Stimulated activated CD4-positive, alpha-beta T cell treated with anti-CD3 and anti-CD28 coated beads, TNF-alpha, amount 100 ng/mL, for 24 hours (primary cell): ENCODE measurements at places on chromosomes 1 and 21.

DNA sequence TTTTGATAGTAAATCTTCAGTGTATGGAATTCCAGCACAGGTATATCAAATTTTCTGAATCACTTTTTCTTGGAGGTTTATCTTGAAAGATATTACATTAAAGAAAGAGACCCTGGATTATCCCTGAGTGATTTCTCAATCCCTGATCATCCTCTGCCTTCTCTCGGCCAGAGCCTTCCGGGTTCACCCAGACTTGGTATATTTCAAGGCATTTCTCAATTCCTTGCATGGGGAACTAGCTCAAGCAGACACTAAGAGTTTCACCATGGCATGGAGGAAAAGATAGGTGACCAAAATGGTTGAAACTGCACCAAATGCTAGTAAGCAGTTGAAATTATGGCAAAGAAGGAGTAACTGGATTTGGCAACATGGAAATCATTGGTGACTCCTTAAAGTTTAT, 5.7 kb downstream of the VAMP4 start:
- DNase-seq: no peak

GRCh38 chr1:94983171-94983739, 56.3 kb upstream of the CNN3 start:
- no peak for DNase-seq

GRCh38 chr1:84632137-84632536, 57.9 kb upstream of the CTBS start:
- DNase-seq: no peak

- DNase-seq: no peak
Measured at GRCh38 chr1:119731060-119731459, 19.3 kb downstream of the PHGDH start.

DNA sequence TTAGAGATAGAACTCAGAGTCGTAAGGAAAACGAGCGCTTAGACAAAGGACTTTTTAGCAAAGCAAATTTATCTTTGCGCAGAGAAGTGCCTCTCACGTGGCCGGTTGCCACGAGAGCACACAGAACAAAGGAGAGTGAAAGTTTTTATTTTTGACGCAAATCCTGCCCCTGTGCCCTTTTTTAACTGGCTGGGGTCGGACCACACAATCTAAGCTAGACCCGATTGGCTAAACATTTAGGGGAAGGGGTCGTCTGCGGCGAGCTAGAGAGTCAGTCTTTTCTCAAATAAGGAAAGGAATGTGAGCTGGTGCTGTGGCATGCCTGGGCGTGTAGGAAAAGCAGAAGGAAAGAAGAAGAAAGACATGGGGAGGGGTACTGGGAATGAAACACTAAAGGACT, 2.4 kb downstream of the KRTAP10-2 start:
- DNase-seq: no peak

DNA sequence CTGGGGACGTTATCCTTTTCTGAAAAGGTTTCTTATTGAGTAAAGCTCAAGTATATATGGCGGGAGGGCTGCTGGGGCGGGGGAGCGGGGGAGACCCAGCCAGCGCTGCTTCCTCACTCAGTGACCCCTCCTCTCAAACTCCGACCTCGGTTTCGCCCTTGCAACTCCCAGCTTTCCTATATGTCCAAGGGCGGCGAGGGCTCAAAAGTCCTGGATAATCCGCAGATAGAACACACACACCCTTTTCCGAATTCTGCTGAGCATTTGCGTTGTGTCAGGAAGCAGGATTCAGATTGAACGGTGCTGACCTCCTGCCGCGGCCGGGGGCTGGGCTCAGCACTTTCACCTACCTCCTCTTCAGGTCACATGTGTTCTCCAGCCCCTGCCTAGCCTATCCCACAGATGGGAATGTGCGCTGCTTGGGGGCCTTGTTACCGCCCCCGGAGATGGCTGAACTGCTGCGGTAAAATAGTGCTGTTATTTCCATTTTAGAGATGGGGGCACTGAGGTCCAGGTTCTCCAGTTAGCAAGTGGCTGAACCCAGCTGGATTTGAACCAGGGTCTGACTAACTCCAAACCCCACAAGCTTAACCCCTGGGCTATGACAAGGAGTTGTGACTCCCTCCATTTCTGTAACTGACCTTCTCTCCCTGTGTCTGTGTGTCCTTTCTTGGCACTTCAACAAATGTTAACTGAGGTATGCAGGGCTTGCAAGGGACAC, 795 bp upstream of the AHDC1 start:
- DNase-seq: no peak

- DNase-seq: no peak
Measured at GRCh38 chr1:232519186-232519585, 110.7 kb downstream of the SIPA1L2 start.

GRCh38 chr1:24009406-24009805, 29.3 kb upstream of the SRSF10 start:
- no peak for DNase-seq

GRCh38 chr1:34709547-34709946, 45.3 kb upstream of the GJB5 start:
- no peak for DNase-seq

DNA sequence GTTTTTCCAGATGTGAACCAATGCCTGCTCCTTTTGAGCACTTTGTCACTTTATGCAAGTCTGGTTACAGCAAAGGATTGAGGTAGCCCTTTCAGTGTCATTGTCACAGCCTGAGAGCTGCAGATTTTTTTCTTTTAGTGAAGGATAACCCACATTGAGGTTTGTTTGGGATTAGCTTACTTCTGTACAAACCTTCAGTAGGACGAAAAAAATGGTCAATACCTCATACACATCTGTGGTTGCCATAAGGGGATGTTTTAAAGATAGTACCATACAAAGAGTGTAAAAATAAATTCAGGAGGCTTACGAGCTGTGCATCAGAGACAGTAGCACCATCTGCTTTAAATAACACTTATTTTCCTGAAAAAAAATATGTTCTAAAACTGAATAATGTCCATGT, 566.0 kb downstream of the AJAP1 start:
- DNase-seq: no peak

- no peak for DNase-seq
Measured at GRCh38 chr1:246949956-246950355, 18.2 kb upstream of the AHCTF1 start.

GRCh38 chr21:36727866-36728265, 29.0 kb downstream of the SIM2 start:
- DNase-seq: no peak
